GM23338 (cell line): ENCODE measurements at places on chromosomes 11 and 22. TPM values are rescaled to one million over a fixed set of nuclear protein-coding genes. Genes with fewer than 3 reads are reported as not detected.

DNA sequence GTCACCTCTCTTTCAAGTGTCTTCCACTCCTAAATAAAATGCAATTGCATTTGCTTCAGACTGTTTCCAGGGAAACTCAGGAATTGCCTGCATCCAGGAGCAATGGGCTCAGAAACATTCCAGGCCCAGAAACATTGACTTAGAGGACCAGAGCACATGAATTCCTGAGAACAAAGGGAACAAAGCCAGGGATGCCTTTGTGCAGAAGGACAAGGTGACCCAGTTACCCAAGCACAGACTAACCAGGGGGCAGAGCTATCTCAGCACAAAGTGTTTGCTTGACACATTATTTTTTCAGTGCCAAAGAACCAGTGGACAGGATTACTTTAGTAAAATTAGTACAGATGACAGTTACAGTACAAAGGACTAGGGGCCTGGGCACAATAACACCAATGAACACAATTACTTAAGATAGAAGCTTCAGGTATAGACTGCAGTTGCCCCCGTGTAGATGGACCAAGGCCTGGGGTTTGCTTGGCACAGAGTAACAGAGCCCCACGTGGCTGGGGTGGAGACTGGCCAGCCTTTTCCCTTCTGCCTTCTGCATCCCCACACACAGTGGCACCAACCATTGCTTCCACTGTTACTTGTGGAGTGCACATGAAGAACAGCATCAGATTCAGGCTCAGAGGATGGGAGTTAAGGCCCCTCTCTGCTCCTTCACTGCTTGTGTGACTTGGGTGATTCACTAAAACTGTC is 500.8 kb downstream of the INSC start:
- H3K4me1 ChIP-seq, result no peaks in the 10 kb centered on the region; the same call in 1 of the 2 replicates
- H3K27ac ChIP-seq, result no peak overlapping the region
- no peaks in the 10 kb centered on the region for H3K27me3 ChIP-seq
- H3K36me3 ChIP-seq, result no peaks in the 10 kb centered on the region
- no peak overlapping the region for H3K4me3 ChIP-seq

DNA sequence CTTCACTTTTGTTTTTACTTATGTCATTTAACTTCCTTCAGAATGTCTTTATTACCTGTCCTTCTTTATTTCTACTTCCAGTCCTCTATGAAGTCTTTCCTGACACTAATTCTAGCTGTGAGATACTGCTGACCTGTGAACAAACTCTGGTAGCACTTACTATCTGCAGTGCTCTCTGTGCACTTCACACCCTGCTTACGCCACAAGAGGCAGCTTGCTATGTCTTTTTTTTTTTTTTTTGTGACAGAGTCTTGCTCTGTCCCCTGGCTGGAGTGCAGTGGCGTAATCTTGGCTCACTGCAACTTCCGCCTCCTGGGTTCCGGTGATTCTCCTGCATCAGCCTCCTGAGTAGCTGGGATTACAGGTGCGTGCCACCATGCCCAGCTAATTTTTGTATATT is 10.7 kb downstream of the STIM1 start:
- H3K36me3 ChIP-seq, result no peaks in the 10 kb centered on the region
- no peak overlapping the region for H3K27ac ChIP-seq
- no peaks in the 10 kb centered on the region for H3K27me3 ChIP-seq
- DNase-seq, result peak; percentile 17
- no peak overlapping the region for H3K4me3 ChIP-seq

GRCh38 chr11:6576471-6577373 is 26.7 kb downstream of the RRP8 start:
- H3K27me3 ChIP-seq, result no peaks in the 10 kb centered on the region
- no peak overlapping the region for H3K4me3 ChIP-seq
- peak; percentile 7 for DNase-seq
- no peak overlapping the region for H3K27ac ChIP-seq
- H3K36me3 ChIP-seq, result no peaks in the 10 kb centered on the region

DNA sequence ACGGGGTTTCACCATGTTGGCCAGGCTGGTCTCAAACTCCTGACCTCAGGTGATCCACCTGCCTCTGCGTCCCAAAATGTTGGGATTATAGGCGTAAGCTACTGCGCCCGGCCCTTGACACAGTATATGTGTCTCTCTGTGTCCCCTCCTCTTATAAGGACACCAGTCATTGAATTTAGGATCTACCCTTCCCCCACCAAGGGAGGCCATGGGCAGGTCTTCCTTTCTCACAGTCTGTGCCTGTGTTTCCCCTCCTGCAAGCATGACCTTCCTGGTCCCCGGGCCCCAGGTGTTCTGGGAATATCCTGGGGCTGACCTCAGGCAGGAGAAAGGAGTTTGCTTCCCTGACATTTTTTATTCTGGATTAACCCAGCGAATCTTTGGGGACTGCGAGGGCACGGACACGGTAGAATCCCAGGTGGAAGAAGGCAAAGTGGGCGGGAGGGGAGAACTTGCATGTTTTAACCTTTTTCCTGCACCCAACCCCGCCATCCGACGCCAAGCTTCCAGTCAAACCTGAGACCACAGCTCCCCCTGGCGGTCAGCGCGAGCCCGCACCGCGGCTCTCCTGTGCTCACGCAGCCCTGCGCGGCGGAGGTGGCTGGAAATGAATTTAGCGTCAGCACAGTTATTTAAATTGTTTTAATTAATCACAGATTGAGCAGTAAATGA is 42.1 kb upstream of the ISX start:
- DNase-seq, result peak; percentile 92
- H3K36me3 ChIP-seq, result no peaks in the 10 kb centered on the region
- H3K4me1 ChIP-seq, result no peaks in the 10 kb centered on the region; the same call in 1 of the 2 replicates
- no peaks in the 10 kb centered on the region for H3K27me3 ChIP-seq

GRCh38 chr22:48754611-48755058 is 1073.0 kb downstream of the BRD1 start:
- no peak for DNase-seq
- H3K4me1 ChIP-seq, result no peaks in the 10 kb centered on the region
- no peak overlapping the region for H3K4me3 ChIP-seq
- H3K36me3 ChIP-seq, result no peaks in the 10 kb centered on the region
- H3K27me3 ChIP-seq, result no peaks in the 10 kb centered on the region

- H3K27ac ChIP-seq, result 0 out of 2 replicates have a peak overlapping the region, but pooled peaks have one; percentile 59
- peaks cover 13% of the 10 kb centered on the region; the same call in 1 of the 2 replicates for H3K4me1 ChIP-seq
- no peak overlapping the region for H3K4me3 ChIP-seq
- DNase-seq, result peak; percentile 12
These were observed 8.0 kb downstream of the NUMA1 start for GRCh38 chr11:72072348-72072747.

DNA sequence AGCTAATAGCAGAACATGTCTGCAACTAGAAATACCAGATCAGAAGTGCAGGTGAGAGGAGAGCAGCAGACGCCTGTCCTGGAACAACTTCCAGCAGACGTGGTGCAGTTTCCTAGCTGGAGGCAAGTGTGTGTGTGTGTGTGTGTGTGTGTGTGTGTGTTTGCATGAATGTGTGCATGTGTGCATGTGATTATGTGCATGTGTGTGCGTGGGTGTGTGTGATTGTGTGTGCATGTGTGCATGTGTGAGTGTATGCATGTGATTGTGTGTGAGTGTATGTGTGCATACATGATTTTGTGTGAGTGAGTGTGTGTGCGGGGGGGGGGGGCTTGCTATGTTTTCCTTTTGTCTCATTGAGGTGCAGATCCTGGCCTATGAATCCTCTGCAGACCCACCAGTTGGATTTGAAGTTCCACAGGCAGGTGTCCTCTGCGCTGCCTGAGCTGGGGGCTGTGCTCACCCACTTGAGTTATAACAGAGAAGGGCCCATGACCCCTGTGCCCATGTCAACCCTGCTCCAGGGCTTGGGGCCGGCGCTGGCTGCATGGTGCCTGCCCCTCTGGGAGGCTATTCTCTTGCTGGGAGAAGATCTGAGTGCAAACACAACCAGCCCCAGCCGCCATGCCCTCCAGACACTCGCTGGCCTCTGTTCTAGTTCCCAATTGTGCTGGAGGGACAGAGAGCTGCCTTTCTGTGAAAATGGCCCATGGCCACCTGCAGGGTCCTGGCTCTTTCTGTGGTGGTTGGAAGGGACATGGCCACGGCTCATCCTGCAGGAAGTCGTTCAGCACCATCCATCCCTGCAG is 821.3 kb downstream of the BRD1 start:
- H3K27ac ChIP-seq, result no peak overlapping the region
- no peaks in the 10 kb centered on the region for H3K4me1 ChIP-seq
- H3K36me3 ChIP-seq, result no peaks in the 10 kb centered on the region
- H3K27me3 ChIP-seq, result no peaks in the 10 kb centered on the region
- H3K4me3 ChIP-seq, result no peak overlapping the region

DNA sequence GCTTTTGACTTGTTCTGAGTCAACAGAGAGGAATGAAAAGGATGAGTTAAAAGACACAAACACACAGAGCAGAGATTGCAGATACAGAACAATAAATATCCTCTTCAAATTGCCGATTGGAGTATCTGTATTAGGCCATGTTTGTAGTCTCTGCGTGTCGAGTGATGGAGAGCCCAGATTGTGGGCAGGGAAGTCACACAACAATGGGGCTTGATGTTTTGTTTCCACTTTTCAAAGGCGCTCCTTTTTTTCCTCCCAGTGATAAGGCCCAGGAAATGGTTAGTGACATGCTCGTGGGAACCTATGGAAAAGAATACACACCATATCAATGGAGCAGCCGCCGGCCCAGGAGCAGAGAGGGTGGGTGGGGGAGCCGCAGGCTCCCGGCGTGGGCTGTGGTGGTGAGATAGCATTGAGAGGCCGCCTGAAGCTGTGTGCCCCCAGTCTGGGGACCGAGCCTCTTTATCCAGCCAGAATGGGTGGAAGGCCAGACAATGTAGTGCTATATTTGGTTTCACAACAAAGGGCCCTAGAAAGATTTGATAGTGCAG is 555.9 kb downstream of the INSC start:
- no peaks in the 10 kb centered on the region for H3K36me3 ChIP-seq
- H3K4me3 ChIP-seq, result no peak overlapping the region
- no peak overlapping the region for H3K27ac ChIP-seq
- no peak for DNase-seq

- H3K4me3 ChIP-seq, result no peak overlapping the region
- DNase-seq, result no peak
- no peaks in the 10 kb centered on the region for H3K27me3 ChIP-seq
- H3K36me3 ChIP-seq, result no peaks in the 10 kb centered on the region
These were observed 23.4 kb downstream of the SYN3 start for GRCh38 chr22:33034753-33035152.

- H3K36me3 ChIP-seq, result no peaks in the 10 kb centered on the region
- no peaks in the 10 kb centered on the region for H3K27me3 ChIP-seq
- DNase-seq, result no peak
- no peaks in the 10 kb centered on the region; the same call in 1 of the 2 replicates for H3K4me1 ChIP-seq
These were observed 57.9 kb downstream of the FANCF start for GRCh38 chr11:22567759-22568158.

- peaks cover 14% of the 10 kb centered on the region for H3K4me1 ChIP-seq
- H3K27me3 ChIP-seq, result no peaks in the 10 kb centered on the region
- DNase-seq, result no peak
- no peaks in the 10 kb centered on the region; the same call in 1 of the 2 replicates for H3K36me3 ChIP-seq
- H3K27ac ChIP-seq, result no peak overlapping the region
These were observed 6.9 kb downstream of the SULT4A1 start for GRCh38 chr22:43855431-43855830.

GRCh38 chr22:47695176-47695575 is 932.7 kb downstream of the TBC1D22A start:
- H3K36me3 ChIP-seq, result peaks cover 7% of the 10 kb centered on the region
- H3K4me1 ChIP-seq, result no peaks in the 10 kb centered on the region
- H3K4me3 ChIP-seq, result no peak overlapping the region
- no peak overlapping the region for H3K27ac ChIP-seq
- DNase-seq, result no peak

- H3K36me3 ChIP-seq, result no peaks in the 10 kb centered on the region
- DNase-seq, result peak; percentile 4
- H3K4me1 ChIP-seq, result peaks cover 5% of the 10 kb centered on the region
- no peaks in the 10 kb centered on the region for H3K27me3 ChIP-seq
These were observed 172.6 kb upstream of the LUZP2 start for GRCh38 chr11:24324211-24324610.

DNA sequence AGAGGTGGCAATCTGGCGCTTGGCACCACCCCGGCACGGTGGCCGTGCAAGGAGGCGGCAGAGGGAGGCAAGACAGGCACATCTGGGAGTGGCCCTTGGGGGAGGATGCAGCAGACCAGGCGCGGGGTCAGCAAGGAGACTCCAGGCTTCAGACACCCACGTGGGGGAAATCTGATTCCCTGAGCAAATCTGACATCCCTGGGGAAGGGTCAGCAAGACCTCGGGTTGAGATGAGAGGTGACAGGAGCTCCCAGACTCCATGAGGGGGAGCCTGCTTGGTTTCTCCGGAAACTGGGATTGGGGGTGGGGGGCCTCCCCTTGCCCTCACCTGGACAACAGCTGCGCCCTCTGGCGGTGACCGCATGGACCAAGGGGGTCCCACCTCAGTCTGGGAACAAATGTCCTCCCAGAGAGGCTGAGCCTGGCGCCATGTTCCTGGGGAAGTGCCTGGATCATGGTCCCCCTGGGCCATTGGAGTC is 4.0 kb upstream of the RCOR2 start:
- peaks cover 3% of the 10 kb centered on the region; the same call in 1 of the 2 replicates for H3K27me3 ChIP-seq
- peak; percentile 94 for DNase-seq
- H3K27ac ChIP-seq, result peak overlapping the region; percentile 100
- peaks cover 22% of the 10 kb centered on the region for H3K4me1 ChIP-seq

- peak overlapping the region; percentile 93 for H3K27ac ChIP-seq
- peaks cover 18% of the 10 kb centered on the region for H3K27me3 ChIP-seq
- DNase-seq, result peak; percentile 61
These were observed 2.9 kb downstream of the YPEL4 start for GRCh38 chr11:57646799-57647303.

DNA sequence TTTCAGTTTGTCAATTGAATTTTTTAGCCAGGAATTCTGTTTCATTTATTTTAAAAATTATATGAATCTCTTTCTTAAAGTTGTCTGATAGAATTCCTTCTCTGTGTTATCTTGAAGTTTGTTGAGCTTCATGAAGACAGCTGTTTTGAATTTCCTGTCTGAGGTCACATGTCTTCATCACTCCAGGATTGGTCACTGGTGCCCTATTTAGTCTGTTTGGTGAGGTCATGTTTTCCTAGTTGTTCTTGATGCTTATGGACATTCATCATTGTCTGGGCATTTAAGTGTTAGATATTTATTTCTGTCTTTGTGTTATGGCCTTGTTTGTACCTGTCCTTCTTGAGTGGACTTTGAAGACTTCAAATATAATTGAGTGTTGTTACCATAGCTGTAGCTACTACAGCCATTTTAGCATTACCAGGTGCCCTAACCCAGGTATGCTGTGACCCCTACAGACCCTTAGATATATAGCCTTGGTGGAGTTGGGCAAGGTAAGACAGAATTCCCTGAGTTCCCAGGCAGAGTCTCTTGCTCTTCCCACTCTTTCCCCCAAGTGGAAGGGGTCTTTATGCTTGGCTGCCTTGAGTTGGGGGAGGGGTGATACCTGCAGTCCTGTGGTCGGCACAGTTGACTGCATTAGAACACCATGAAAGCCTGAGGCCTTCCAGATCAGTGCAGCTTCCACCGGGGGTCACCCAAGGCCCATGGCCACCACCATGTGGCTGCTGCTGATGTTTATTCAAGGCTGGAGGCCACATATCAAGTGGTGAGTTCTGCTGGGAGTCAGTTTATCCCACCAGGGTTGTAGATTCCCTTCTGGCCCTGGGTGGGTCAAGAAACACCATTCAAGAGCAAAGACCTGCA is 229.6 kb downstream of the DYNC2H1 start:
- no peaks in the 10 kb centered on the region for H3K27me3 ChIP-seq
- H3K4me3 ChIP-seq, result no peak overlapping the region

CSRP3 gene
- not detected in 2 replicates for total RNA-seq

APOL3 gene
- not detected in 2 replicates for total RNA-seq

CRYBA4 gene
- 1.7 TPM in 1 of 2 replicates, not detected in the other for total RNA-seq

FBLN1 gene
- total RNA-seq, result 134 and 137 TPM in 2 replicates

TRIM49 gene
- 0.27 TPM in 1 of 2 replicates, not detected in the other for total RNA-seq

MRGPRX3 gene
- not detected in 2 replicates for total RNA-seq

OLFML1 gene
- total RNA-seq, result not detected in 2 replicates

KCNJ4 gene
- total RNA-seq, result 1.3 TPM in 2 replicates
